ENCODE measurements at places on chromosomes 5 and 9.
A peak's percentile ranks its signal among the peaks of the same experiment; 100 is the strongest.

GRCh38 chr9:68844631-68845612 lies 139.9 kb downstream of the PIP5K1B start:
- DNase-seq, result peak; percentile 71

- no peak for DNase-seq
Measured at GRCh38 chr9:110112792-110113191, 95.2 kb downstream of the C9orf152 start.

DNA sequence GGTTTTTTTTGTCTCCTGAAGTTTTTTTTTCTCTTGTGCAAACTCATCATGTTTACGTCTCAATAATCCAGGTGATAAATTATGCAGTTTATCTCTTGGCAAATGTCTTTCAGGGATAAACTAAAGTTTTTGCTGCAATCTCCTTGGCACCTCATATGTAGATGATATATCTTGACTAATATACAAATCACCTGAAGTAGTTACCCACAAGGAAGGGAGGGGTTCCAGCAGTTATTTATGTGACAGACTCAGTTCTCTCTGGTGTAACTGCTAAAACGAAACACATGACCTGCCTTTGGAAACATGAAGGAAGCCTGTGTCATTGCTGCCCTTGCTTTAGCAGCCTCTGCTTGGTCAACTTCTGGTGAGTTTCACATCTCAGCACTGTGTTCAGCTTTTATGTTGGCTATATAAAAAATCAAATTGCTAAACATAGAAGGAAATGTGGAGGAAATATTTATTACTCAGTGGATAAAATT lies 39.3 kb upstream of the KIAA1958 start:
- DNase-seq, result no peak

DNA sequence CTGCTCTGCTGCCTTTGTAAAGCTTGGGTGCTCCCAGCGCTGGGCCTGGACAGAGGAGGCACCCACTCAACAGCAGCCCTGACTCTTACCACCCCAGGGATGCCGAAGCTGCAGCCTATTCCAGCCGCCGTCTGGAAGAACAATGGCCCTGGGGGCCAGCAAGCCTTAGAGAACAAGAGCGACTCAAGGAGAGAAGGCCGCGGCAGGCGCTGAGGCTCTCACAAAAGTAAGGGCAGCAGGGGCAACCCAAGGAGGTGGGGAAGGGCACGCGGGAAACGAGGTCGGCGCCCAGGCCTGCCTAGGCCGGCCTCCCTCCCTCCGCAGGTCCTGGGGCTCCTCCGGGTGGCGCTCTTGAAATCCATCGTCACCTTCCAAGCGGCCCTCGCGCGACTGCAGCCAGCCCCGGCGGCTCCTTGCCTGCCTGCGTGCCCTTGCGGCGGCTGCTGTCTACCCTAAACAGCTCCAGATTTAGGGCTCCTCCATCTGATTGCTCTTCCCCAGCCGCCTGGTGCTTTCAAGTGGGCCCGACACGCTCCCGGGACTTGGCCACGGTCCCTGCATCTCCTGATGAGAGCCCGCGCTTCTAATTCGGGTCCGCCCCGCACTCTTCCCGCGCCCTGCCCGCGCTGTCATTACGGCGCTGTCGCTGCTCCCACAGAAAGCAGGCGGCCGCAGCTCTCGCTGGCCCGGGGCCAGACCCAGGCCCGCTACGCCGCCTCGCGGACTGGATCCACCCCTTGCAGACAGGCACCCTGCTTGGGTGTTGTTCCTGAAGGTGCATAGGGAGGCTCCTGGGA lies 213.3 kb downstream of the SEMA6A start:
- peak; percentile 53 for DNase-seq

GRCh38 chr5:62473209-62473608 lies 60.6 kb downstream of the IPO11 start:
- DNase-seq, result no peak

Data from liver (tissue), 10 donors.